Thymus (tissue), 14 donors: ENCODE measurements at places on chromosomes 4 and X. TPM values are rescaled to one million over a fixed set of nuclear protein-coding genes. Genes with fewer than 3 reads are reported as not detected.

PCDH18 gene
- total RNA-seq = 9.9 TPM

DNA sequence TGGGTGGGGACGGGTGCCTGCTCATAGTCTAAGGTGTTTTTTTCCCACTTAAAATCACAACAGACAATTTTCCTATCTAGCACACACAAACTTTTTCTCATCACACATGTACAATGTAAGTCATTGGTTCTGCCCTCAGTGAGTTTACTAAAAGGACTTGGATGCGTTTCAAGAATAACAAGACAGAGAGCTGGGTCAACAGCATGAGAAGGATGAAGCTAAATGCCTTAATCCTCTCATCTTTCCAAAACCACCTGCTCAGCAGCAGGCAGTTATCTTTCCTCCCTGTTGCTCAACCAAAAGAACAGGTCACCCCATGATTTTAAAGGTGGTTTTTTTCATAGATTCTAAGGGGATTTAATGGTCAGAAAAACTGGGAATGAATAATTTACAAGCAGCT is 40.1 kb downstream of the OFD1 start:
- DNase-seq = no peak

RS1 gene
- total RNA-seq = 0.05 TPM

DNA sequence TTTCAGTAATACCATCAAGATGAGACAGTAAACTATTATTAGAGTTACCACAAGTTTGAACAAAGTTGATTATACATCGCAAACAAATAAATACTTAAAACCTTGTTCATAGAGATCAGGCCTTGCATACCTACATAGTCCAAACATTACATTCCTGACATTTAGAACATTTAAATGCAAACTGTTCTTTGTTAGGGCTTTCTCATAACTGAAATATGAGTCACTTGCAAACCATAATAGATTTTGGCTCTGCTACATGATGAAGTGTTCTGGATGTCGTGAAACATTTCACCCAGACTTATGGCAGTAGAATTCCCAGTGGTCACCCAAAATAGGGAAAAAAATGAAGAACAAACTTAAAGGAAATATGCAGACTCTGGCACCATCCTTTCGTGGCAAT is 75.0 kb downstream of the FAT4 start:
- no peak for DNase-seq

DNA sequence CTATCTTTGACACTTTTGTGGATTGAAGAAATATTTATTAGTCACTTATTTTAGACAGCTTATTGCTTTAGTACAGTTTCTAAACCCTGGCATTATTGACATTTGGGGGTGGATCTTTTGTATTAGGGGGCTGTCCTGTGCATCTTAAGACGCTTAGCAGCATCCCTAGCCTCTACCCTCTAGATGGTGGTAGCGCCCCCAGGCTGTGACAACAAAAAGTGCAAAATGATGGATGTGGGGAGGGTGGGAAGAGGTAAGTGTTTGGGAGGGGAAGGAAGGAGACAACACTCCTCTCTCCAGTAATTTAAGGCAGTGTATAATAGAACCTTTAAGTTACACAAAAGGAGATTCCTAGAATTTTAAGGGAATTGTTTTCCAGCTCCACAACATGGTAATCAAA is 1210.6 kb downstream of the C4orf33 start:
- DNase-seq = no peak

DNA sequence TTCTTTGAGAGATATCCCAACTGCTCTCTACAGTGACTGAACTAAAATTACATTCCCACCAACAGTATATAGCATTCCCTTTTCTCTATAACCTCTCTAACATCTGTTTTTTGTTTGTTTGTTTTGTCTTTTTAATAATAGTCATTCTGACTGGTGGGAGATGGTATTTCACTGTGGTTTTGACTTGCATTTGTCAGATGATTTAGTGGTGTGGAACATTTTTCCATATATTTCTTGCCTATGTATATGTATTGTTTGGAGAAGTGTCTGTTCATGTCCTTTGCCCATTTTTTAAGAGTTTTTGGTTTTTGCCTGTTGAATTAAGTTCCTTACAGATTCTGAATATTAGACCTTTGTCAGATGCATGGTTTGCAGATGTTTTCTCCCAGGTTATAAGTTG is 9.0 kb downstream of the USO1 start:
- DNase-seq = no peak
